Stimulated activated CD4-positive, alpha-beta T cell treated with anti-CD3 and anti-CD28 coated beads, Interleukin-15, amount 100 ng/mL, for 24 hours (primary cell): ENCODE measurements at places on chromosomes 2 and 18.

- no peak for DNase-seq
Measured at GRCh38 chr2:207129821-207130220, 35.9 kb downstream of the KLF7 start.

GRCh38 chr2:28480403-28481049 lies 15.3 kb upstream of the PLB1 start:
- DNase-seq, result peak; percentile 40

DNA sequence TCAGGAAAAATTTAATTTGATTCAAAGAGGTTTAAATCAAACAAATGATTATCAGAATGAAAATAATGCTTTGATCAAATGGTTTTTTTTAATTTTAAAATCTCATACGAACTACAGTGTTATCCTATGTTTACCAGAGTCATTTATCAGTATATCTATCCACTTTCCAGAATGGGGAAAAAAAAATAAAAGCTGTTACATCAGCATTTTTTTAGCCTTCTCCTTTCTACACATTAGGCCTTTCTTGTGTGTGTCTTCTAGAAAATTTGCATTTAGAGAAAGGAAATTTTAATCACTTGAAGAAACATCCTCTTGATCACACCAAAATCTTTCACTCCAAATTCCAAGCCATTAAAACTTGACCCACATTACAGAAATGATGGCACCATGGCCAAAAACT lies 608.9 kb upstream of the ID2 start:
- DNase-seq, result no peak

DNA sequence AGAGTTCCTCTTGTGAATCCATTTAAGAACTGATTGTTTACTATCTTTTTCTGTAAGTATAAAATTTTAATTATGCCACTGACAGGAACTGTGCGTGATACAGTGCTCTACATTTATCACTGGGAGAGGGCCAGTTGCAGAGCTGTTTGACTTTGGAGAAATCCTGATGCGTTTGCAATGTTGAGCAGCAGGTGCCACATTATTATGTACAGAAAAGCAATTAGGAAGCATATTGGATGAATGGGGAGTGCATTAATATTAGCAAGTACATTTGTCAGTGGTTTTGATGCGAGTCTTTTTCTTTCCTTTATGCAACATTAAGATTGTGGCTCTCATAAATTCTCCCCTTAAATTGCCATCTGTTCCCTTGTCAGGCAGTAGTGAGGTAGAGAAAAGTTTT lies 302.3 kb upstream of the FANCL start:
- no peak for DNase-seq

- no peak for DNase-seq
Measured at GRCh38 chr2:119462574-119462973, 30.9 kb downstream of the TMEM37 start.

- DNase-seq, result no peak
Measured at GRCh38 chr2:144605231-144605840, 85.4 kb upstream of the ZEB2 start.
